ENCODE measurements at places on chromosomes 6 and 20.

GRCh38 chr20:1094751-1095150 lies 23.7 kb upstream of the PSMF1 start:
- DNase-seq: no peak

- DNase-seq: no peak
These were observed 123.2 kb downstream of the HACE1 start for GRCh38 chr6:104736545-104736944.

- DNase-seq: no peak
These were observed 205.0 kb upstream of the EPHA7 start for GRCh38 chr6:93624408-93624807.

DNA sequence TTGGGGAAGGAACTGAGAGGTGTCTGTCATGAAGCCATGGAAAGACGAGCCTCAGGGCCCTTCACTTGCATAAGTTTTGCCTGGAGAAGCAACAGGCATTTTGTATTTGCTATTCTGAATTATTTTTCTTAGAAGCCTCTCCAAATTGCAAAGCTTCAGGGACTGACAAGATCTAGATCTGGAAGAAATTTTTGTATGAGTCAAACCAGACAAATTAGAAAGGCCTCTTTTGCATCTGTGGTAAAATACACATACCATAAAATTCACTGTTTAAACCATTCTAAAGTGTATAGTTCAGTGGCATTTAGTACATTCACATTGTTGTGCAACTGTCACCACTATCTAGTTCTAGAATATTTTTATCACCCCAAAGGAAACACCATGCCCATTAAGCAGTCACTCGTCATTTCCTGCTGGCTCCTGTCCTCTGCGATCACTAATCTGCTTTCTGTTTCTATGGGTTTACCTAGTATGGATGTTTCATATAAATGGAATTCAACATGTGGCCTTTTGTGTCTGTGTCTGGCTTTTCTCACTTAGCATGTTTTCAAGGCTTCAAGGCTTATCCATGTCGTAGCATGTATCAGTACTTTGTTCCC lies 269.1 kb downstream of the PHF3 start:
- no peak for DNase-seq

DNA sequence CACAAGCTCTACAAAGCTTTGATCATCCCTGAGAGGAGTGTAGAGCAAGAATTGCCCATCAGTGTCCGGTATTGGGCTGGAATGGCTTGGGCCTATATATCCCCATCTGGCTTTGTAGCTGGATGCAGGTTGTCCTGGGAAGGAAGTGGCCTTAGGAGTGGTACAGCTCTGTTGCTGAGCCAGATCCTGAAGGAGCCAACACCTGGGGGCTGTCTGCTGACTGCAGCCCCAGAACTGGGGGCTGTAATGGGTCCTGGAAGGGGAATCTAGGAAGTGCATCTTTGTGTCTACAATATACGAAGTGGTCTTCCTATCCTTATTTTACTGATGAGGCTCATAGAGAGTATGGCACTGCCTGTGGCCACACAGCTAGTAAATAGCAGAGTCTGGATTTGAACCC lies 145.9 kb downstream of the CDC5L start:
- no peak for DNase-seq

DNA sequence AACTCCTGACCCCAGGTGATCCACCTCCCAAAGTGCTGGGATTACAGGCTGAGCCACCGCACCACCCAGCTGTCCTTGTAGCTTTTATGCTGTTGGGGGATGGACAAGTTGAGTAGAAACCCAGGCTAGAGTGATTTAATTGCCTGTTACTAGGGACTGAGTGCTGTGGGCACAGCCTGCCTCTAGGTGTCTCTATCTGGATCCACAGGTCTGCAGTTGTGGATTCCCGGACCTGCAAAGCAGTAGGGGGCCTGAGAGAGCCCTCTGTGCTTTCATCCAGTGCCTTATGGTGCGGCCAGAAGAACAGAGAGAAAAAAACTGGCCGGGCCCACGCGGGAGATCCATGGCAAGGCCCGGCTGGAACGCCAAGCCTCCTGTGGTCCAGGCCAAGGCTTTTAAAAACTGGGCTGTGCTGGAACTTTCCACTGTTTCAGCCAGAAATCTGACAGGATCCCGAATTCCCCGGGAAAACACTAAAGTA lies 5.2 kb downstream of the SIRPA start:
- no peak for DNase-seq

Data from stimulated activated CD4-positive, alpha-beta T cell treated with anti-CD3 and anti-CD28 coated beads, TNF-alpha, amount 100 ng/mL, for 24 hours (primary cell).